ENCODE measurements at places on chromosomes 6 and 20.

- DNase-seq, result no peak
Measured at GRCh38 chr6:157466342-157466648, 85.3 kb downstream of the ZDHHC14 start.

- no peak for DNase-seq
Measured at GRCh38 chr6:163339466-163339865, 75.1 kb upstream of the QKI start.

- DNase-seq, result no peak
Measured at GRCh38 chr6:87180105-87180728, 24.9 kb downstream of the ZNF292 start.

DNA sequence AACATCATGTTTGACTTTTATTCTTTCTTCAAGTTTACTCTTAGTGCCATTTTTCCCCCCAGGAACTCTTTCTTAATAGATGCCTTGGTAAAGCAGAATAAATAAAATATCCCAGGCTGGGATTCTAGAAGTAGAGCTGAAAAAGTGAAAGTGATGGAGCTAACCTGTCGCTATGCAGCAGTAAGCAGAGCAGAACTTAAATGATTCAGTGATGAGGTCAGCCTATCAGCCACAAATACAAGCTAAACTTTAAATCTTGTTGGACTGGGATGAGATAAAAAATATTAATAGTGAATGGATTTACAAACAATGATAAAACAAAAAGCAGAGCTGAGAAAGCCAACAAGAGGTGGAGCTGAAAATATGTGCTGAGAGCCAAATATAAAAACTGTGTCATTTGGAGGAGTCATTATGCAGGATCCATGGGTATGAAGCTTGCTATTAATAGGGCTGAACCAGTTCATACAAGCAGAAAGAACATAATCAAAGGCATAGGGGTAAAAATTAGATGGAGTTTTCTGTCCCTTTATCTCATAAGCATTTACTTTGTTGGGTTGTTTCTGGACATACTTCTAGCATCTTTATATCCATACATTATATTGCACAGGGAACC, 877.8 kb downstream of the EPHA7 start:
- DNase-seq, result no peak

- DNase-seq, result no peak
Measured at GRCh38 chr6:20769631-20770030, 235.4 kb downstream of the CDKAL1 start.

DNA sequence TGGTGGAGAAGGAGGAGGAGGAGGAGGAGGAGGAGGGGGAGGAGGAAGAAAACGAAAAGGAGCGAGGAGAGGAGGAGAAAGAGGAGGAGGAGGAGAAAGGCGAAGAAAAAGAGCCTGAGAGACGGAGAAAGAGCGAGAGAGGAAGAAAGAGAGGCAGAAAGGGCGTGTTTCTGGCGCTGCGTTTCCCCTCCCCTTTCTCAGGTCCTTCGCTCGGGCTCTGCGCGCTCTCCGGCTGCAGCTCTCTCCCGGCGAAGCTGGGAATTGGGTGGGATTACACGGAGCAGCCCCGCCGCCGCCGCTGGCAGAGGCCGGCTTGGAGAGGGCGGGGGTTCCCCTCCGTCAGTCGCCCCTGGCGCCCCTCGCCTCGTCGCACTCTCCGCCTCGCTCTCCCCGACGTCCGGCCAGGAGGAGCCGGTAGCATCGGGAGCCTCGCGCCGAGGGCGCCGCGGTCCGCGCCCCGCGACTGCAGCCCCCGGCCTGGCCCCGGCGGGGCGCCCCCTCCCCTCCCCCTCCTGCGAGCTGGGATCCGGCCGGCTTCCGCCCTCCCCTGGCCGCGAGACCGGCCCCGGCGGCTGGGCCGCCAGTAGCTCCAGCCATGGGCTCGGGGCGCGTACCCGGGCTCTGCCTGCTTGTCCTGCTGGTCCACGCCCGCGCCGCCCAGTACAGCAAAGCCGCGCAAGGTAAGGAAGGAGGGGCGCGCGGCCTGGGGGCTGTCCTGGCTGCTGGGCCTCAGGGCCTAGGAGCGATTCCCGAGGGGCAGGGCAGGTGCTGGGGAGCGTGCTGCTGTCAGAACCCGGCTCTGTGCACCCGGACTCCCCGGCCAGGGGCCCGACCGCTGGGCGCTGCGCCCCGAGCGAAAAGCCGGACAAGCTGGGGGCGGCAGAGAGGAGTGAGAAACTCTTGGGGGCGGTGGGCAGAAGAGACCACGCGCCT, at the start of gene SCUBE3:
SCUBE3 (plus strand) TSS at position 133 of the 933 bp plus-strand sequence; CDS start at position 596, 463 bp downstream.
- peak; percentile 84 for DNase-seq

DNA sequence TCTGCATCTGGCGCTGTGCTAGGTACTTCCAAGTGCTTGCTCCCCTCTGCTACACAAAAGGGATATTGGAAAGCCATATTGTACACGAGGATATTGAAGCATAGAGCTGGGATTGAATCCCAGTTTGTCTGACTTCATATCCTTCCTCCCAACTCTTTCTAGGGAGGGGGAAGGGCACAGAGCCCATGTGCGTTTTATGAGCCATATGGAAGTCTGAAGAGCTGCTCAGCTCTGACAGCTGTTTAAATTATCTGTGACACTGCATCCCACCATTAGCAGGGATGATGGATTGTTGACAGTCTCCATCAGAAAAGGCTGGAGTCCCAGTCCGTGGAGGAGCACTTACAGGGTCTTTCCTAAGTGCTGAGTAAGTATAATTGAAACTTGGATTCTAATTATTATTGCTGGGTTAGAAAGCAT, 18.4 kb downstream of the TIAM2 start:
- DNase-seq, result peak; percentile 84

- DNase-seq, result no peak
Measured at GRCh38 chr6:119060255-119060907, 18.1 kb downstream of the FAM184A start.

GRCh38 chr20:58227391-58228102, 906 bp downstream of the ANKRD60 start:
- no peak for DNase-seq

- DNase-seq, result no peak
Measured at GRCh38 chr20:1944345-1945091, 49.3 kb downstream of the SIRPA start.

DNA sequence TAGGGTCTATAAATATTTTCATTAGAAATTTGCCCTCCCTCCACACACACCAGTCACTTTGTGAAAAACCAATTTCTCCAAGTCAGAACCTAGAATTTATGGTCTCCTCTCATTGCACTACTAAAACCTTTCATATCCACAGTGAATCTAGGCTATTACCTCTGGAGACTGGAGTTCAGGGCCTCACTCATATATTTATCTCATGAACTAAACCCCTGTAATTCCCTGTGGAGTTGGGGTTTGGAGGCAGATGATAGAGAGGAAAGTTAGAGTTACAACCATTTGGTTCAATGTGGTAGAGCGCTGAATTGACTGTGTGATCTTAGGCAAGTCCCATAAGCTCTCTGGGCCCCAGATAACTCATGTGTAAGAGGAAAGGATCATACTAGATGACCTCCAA, 18.2 kb upstream of the CEP85L start:
- DNase-seq, result no peak

DNA sequence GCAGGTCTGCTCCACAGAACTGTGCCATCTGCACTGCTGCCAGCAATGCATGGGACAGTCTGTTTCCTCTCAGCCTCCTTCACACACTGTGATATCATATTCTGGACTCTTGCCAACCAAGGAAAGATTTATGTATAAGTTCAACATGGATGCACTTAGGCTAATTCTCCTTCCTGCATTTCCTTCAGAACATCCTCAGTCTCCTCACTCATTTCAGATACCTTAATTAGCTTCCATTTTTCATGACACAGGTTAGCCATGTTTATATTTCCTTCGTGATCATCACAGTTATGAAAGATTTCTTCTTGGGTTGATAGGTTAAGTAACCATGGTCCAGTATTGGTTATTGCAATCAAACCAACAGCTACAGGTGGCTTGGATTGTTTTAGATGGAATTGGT, 46.4 kb upstream of the DDR1 start:
- no peak for DNase-seq

- no peak for DNase-seq
Measured at GRCh38 chr20:51531141-51531710, 11.3 kb downstream of the NFATC2 start.

DNA sequence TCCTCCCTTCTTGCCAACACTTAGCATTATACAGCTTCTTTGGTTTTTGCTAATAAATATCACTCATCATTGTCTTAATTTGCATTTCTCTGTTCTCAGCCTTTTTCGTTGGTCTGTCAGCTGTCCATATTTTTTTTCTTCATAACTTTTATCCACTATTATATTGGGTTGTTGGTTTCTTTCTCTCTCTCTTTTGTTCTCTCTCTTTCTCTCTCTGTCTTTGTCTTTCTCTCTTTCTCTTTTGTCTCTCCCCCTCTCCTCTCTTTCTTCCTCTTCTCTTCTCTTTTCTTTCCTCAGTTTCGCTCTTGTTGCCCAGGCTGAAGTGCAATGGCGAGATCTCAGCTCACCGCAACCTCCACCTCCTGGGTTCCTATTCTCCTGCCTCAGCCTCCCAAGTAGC, 36.5 kb downstream of the JARID2 start:
- no peak for DNase-seq

DNA sequence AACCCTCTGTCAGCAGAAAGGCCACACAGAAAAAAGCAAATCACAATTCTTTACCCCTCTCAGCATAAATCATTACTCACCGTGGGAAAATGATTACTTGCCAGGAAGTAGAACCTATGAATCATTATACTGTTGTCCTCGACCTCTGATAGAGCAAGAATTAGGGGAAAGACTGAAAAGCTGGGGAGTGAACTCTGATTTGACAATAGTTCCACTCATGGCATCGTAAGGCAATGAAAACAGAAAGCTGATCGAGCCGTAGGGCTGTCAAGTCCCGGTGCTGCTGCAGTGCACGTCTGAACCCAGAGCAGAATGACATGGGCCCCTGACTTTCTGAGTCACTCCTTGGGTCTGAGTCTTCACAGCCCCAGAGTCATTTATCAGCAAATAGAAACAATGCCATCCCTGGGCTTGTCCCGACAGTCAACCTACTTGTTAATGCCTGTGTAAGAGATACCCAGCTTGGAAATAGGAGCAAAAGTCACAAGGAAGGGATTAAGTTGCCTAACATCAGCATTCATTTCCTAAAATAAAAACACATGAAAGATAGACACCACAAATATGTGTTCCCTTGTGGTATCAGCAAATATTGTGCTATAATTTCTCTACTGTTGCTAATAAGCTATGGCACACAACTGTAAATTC, 224.8 kb upstream of the MARCKS start:
- DNase-seq, result peak; percentile 45

GRCh38 chr6:25934156-25934555, 3.7 kb upstream of the SLC17A2 start:
- DNase-seq, result no peak

- no peak for DNase-seq
Measured at GRCh38 chr6:19210849-19211590, 626.1 kb upstream of the ID4 start.

DNA sequence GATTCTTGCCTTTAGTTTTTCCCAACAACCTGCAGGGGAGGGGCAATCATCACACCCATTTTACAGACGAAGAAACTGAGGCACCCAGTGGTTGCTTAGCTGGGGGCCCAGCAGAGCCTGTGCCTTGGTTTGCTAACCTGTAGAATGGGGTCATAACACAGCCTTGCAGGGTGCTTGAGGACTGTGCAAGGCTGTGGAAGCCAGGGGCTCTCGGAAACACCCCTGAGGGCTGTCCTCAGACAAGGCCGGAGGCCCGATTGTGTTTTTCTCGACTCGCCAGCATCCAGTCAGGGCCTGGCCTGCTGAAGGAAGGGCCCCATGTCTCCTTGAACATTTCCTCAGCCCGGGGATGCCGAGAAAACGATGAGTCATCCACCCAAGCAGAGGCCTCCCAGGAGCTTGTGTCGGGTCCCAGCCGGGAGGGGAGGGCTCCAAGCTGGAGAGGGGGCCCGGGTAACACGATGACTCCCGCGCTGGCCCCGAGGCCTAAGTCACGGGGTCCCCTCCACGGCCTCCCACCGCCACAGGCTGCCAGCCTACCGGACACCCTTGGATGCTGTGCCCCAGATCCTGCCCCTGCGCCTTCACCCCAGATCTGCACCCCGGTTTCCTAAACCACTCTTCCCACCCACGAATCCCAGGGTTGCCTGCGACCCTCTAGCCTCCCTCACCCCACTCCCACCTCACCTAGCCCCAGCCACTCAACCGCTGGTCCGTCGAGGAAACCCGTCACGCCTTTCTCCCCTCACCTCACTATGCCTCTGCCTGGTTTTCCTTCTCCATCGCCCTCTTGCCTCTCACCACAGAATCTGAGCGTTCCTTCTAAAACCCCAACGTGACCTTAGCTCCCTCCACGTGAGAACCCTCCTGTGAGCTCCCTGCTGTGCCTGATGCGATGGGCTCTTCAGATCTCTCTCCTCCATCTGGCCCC, 10.6 kb downstream of the NOL4L start:
- DNase-seq, result no peak

GRCh38 chr6:138971601-138972000, 16.5 kb downstream of the REPS1 start:
- no peak for DNase-seq

GRCh38 chr6:30172681-30173080, 9.3 kb downstream of the TRIM15 start:
- no peak for DNase-seq

- no peak for DNase-seq
Measured at GRCh38 chr6:81215092-81215432, 537.4 kb downstream of the TENT5A start.

- DNase-seq, result no peak
Measured at GRCh38 chr6:144898741-144899140, 613.6 kb downstream of the UTRN start.

- no peak for DNase-seq
Measured at GRCh38 chr6:2823104-2823850, 18.4 kb downstream of the SERPINB1 start.

DNA sequence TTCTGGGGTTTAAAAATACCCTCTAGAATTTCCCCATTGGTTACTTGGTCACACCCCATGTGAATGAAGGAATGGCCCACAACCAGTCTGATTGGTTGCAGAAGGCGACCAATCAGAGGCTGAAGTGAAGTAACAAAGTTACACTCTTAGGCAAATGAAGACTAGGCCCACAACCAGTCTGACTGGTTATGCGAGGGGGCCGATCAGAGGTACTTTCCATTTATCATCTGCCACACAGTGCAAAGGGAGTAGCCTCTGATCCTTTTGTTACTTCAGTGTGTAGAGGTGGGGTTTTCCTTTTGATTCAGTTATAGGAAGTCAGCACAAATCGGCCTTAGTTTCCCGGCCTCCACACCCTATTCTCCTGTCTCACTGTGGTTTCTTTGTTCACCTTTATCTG, 61.2 kb upstream of the SGK1 start:
- peak; percentile 94 for DNase-seq

GRCh38 chr6:45382391-45382790, 4.7 kb upstream of the SUPT3H start:
- DNase-seq, result no peak

- DNase-seq, result no peak
Measured at GRCh38 chr6:30641048-30641447, 5.9 kb upstream of the C6orf136 start.

- peak; percentile 24 for DNase-seq
Measured at GRCh38 chr6:24537082-24537699, 42.4 kb downstream of the ALDH5A1 start.

DNA sequence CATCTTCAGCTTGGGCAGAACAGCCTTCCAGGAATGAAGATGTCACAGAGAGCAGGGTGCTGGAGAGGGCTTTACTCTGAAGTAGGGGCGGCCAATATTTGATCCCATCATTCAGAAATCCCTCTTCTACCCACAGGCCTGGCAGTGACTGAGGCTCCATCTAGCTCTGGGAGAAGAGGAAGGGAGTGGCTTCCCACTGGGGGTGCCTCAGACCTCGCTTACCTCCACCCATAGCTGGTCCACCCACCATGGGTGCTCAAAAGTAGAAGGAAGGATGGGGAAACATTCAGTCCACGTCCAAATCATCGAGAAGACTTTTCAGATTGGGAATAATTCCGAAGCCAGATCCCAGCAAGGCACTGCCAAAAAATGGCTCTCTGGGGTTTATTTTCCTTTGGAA, 11.8 kb upstream of the THBD start:
- no peak for DNase-seq

Data from stomach (tissue), 19 donors.